Progenitor cell of endocrine pancreas (in vitro differentiated cells): ENCODE measurements at places on chromosomes 4 and X. TPM values are rescaled to one million over a fixed set of nuclear protein-coding genes. Genes with fewer than 3 reads are reported as not detected.

DNA sequence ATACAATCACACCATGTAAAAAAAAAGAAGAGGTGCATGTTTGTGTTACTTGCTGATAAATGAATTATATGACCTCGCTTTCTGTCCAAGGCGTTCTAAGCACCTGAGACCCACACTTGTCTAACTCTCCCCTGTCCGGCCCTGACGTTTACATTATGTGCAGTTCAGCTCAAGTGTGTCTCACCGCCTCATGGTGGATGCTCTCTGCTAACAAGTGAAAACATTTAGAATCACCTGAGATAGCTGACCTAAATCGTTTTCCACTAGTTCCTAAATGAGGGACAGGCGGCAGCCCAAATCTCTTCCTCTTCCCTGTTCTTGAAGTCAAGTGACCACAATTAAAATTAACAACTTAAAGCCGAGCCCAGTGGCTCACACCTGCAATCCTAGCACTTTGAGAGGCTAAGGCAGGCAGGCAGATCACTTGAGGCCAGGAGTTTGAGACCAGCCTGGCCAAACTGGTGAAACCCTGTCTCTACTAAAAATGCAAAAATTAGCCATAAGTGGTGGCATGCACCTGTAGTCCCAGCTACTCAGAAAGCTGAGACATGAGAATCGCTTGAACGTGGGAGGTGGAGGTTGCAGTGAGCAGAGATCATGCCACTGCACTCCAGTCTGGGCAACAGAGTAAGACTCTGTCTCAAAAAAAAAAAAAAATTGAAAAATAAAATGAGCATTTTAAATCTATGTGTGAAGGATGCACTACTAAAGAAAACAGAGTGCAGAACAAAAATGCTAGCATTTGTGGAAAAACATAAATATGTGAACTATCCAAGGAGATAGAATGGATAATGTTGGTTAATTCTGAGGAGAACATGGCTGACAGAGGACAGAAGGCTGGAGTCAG, 3.9 kb upstream of the TIFA start:
- DNase-seq = no peak

CT45A5 gene
- total RNA-seq = not detected in 2 replicates

- no peak for DNase-seq
Observed at GRCh38 chr4:172055046-172055445, 241.8 kb downstream of the GALNTL6 start.

- no peak for DNase-seq
Observed at GRCh38 chr4:73989928-73990327, 1.9 kb upstream of the PPBP start.

PLXNB3 gene
- total RNA-seq = 0.98 and 1.1 TPM in 2 replicates

- no peak for DNase-seq
Observed at GRCh38 chr4:8648816-8649630, 56.5 kb downstream of the CPZ start.

GRCh38 chr4:124535003-124535402, 177.5 kb downstream of the ANKRD50 start:
- DNase-seq = no peak

DNA sequence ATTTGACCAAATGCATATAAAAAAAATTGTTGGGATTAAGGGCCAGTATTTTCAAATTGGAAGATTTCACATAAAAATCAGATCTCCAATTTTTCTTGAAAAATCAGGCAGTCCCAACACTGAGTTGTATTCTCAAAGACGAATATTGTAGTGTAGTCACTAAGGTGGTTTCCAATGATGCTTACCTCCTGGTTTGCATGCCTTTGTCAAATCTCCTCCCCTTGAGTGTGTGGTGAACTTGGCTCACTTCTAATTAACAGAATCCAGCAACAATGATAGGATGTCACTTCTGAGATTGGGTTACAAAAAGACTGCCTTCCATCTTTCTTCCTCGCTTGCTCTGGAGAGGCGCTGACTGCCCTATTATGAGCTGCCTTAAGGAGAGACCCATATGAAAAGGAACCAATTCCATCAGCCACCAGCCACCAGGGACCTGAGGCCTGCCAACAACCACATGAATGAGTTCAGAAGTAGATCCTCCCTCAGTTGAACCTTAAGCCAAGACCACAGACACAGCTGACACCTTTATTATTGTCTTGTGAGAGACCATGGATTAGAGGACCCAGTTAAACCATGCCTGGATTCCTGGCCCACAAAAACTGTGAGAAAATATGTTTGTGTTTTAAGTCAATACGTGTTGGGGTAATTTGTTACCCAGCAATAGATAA, 31.2 kb upstream of the TSPAN5 start:
- DNase-seq = no peak

- DNase-seq = no peak
Observed at GRCh38 chr4:88722276-88722780, 24.7 kb upstream of the NAP1L5 start.

GRCh38 chrX:119475389-119476101, 7.3 kb downstream of the SLC25A5 start:
- DNase-seq = no peak

XAGE1A gene
- not detected in 2 replicates for total RNA-seq

- no peak for DNase-seq
Observed at GRCh38 chr4:46387956-46388355, 2.0 kb downstream of the GABRA2 start.

HSFX2 gene
- 0.36 TPM in 1 of 2 replicates, not detected in the other for total RNA-seq

DNA sequence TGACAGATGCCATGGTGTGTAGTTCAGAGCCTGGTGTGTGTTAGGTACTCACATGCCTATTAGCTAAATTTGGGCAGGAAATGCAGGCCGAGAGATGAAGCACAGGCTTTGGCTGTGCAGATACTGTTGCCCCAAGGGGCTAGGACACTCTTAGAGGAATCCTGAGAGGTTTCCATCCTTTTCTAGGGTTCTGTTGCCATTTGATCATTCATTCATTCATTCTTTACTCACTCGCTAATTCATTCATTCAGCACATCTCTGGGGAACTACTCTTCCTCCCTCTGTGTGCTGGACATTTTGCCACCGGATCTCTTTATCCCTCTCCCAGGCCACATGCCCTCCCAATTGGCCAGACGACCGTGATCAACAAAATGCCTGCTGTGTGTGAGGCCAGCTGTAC, 43.9 kb upstream of the NSG1 start:
- no peak for DNase-seq

DNA sequence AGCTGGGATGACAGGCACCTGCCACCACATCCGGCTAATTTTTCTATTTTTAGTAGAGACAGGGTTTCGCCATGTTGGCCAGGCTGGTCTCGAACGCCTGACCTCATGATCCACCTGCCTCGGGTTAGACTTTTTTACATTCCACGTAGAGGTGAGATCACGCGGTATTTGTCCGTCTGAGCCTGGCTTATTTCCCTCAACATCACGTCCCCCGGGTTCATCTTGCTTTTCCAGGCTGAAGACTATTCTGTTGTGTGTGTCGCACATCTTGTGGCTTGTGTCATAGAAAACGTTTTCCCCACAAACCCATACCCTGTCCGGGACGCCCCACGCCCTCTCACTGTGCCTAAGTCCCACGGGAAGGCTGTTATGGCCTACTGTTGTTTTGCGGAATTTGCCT, 185.3 kb downstream of the CRLF2 start:
- DNase-seq = no peak

- no peak for DNase-seq
Observed at GRCh38 chr4:74244049-74244448, 64.2 kb upstream of the EPGN start.

- DNase-seq = no peak
Observed at GRCh38 chrX:24990535-24990934, 25.2 kb downstream of the ARX start.

- DNase-seq = no peak
Observed at GRCh38 chr4:141567326-141567915, 69.0 kb upstream of the IL15 start.

GRCh38 chrX:25241461-25241860, 225.7 kb upstream of the ARX start:
- DNase-seq = no peak

GLOD5 gene
- not detected in 2 replicates for total RNA-seq

GPRASP1 gene
- total RNA-seq = 4.1 and 5.7 TPM in 2 replicates

CXCL8 gene
- 0.84 and 1.1 TPM in 2 replicates for total RNA-seq

DNA sequence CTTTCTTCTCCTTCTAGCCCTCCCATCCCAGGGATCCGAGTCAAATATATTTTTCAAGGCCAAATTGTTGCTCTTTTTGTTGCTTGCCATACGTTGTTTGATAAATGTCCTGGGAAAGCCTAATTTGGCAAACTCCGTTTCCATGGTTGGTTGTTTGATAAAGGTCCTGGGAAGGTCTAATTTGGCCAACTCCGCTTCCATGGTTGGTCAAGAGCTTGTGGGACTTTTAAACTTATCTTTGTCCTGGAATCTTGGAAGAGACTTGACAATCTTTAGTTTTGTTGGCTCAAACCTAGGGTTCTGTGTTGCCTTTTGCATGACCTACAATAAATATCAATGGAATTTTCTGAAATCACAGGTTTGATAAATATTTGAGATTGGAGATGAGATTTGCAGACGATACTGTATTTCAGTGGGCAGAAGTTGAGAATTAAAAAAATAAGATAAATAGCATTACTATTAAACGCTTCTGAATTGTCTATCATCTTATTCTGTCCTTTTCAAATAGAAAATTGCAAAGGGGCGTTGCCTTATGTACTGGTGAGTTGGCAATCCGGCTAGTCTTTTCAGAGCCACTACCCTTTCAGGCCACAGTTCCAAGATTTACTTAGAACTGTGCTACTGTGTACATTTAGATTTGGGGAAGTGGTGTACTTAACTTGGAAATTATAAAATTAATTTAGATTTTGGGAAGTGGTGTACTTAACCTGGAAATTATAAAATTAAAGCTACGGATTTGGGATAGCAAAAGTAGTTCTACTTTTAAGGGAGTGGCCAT, 804 bp downstream of the OSTC start:
- DNase-seq = no peak

DNA sequence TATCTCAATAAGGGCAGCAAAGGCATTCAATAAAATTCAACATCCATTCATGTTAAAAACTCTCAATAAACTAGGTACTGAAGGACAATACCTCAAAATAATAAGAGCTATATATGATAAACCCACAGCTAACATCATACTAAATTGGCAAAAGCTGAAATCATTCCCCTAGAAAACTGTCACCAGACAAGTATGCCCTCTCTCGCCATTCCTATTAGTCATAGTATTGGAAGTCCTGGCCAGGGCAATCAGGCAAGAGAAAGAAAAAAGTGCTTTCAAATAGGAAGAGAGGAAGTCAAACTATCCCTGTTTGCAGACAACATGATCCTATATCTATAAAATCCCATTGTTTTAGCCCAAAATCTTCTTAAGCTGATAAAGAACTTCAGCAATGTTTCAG, 116.8 kb downstream of the TENT5D start:
- DNase-seq = no peak
